ENCODE measurements at places on chromosomes 7 and 10.

GRCh38 chr10:16481052-16481728 is 40.5 kb downstream of the C1QL3 start:
- peaks cover 1% of the 10 kb centered on the region for H3K36me3 ChIP-seq
- no peaks in the 10 kb centered on the region for H3K27me3 ChIP-seq
- no peak overlapping the region for H3K27ac ChIP-seq

DNA sequence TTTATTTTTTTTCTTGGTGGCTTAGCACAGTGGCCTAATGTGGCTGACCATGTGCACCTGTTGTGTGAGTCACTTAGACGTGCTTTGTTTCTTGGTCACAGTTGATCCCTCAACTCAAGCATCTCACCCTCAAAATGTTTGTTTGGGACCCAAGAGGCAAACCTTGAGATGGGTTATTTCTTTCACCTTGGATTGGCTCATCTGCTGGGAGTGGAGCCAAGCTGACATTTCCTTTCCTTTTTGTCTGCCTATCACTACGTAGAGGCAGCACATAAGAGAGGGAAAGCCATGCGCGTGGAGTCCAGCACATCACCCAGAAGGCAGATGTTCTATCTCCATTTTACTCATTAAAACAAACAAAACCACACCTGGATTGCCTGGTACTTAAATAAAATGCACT is 6.4 kb upstream of the PRKCQ start:
- H3K4me1 ChIP-seq: no peaks in the 10 kb centered on the region
- H3K36me3 ChIP-seq: no peaks in the 10 kb centered on the region
- DNase-seq: no peak

DNA sequence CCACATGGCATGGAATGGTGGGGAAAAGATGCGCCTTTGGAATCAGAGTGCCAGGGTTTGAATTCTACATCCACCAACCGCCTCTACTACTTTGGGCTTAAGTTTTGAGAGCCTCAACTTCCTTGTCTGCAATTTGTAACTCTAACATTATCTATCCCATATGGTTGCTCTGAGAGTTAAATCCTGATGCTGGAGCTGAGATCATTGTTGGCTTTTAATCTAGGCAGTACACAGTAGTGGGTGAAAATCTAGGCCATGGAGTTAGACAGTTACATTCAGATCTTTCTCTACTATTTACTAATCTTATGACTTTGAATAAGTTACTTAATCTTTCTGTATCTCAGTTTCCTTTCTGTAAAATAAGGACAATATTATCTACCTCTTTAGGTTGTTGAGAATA is 149.7 kb upstream of the AOAH start:
- no peaks in the 10 kb centered on the region for H3K4me1 ChIP-seq
- H3K36me3 ChIP-seq: peaks cover 22% of the 10 kb centered on the region
- no peak overlapping the region for H3K4me3 ChIP-seq
- DNase-seq: no peak

- no peaks in the 10 kb centered on the region for H3K27me3 ChIP-seq
- no peak overlapping the region for H3K27ac ChIP-seq
- H3K4me1 ChIP-seq: peaks cover 6% of the 10 kb centered on the region
- DNase-seq: no peak
- no peak overlapping the region for H3K4me3 ChIP-seq
Measured at GRCh38 chr7:101116898-101117297, 10.0 kb upstream of the SERPINE1 start.

- H3K27me3 ChIP-seq: no peaks in the 10 kb centered on the region
- H3K27ac ChIP-seq: no peak overlapping the region
- no peaks in the 10 kb centered on the region for H3K36me3 ChIP-seq
- H3K4me1 ChIP-seq: no peaks in the 10 kb centered on the region
- DNase-seq: peak; percentile 65
Measured at GRCh38 chr7:98125759-98126158, 19.1 kb downstream of the LMTK2 start.

GRCh38 chr7:132518102-132518838 is 58.0 kb downstream of the PLXNA4 start:
- no peaks in the 10 kb centered on the region for H3K4me1 ChIP-seq
- no peaks in the 10 kb centered on the region for H3K36me3 ChIP-seq
- no peak overlapping the region for H3K27ac ChIP-seq
- no peak overlapping the region for H3K4me3 ChIP-seq
- no peaks in the 10 kb centered on the region for H3K27me3 ChIP-seq

- H3K27ac ChIP-seq: no peak overlapping the region
- no peaks in the 10 kb centered on the region for H3K36me3 ChIP-seq
- no peak for DNase-seq
- peaks cover 3% of the 10 kb centered on the region for H3K4me1 ChIP-seq
- no peak overlapping the region for H3K4me3 ChIP-seq
Measured at GRCh38 chr7:95509199-95509598, 23.5 kb downstream of the ASB4 start.

DNA sequence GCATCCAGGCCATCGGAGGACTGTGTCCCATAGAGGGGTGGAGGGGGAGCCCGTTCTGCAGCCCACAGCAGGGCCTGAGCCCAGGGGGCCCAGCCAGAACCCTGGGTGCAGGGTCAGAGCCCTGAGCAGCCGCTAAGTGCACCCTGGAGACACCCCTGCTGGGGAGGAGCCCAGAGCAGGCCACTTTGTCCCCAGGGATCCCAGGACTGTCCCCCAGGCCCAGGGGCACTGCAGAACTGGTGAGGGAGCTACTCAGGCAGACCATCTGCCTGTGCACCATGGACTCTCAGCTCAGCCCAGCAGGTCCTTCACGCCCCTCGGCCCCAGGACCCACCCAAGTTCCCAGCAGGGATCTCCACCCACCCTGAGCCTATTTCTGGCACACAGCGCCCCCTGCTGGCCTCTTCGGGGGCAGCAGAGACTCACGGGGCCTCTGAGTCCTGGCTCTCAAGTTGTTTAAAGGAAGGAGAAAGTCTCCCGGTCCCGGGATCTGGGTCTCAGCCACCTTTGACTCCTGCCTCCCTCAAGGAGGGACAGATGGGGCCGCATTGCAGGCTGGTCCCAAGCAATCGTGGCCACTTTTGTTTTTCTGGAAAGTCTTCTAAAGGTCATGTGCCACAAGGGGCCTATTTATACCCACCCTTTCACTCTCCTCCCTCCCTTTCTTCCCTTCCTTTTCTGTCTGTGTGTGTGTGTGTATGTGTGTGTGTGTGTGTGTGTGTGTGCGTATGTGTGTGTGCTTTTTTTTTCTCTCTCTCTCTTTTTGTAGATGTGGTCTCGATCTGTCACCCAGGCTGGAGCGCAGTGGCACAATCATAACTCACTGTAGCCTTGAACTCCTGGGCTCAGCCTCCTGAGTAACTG is 90.3 kb downstream of the MYL10 start:
- no peak overlapping the region for H3K4me3 ChIP-seq
- DNase-seq: no peak
- H3K4me1 ChIP-seq: peaks cover 4% of the 10 kb centered on the region
- peaks cover 13% of the 10 kb centered on the region for H3K27me3 ChIP-seq
- H3K36me3 ChIP-seq: no peaks in the 10 kb centered on the region

DNA sequence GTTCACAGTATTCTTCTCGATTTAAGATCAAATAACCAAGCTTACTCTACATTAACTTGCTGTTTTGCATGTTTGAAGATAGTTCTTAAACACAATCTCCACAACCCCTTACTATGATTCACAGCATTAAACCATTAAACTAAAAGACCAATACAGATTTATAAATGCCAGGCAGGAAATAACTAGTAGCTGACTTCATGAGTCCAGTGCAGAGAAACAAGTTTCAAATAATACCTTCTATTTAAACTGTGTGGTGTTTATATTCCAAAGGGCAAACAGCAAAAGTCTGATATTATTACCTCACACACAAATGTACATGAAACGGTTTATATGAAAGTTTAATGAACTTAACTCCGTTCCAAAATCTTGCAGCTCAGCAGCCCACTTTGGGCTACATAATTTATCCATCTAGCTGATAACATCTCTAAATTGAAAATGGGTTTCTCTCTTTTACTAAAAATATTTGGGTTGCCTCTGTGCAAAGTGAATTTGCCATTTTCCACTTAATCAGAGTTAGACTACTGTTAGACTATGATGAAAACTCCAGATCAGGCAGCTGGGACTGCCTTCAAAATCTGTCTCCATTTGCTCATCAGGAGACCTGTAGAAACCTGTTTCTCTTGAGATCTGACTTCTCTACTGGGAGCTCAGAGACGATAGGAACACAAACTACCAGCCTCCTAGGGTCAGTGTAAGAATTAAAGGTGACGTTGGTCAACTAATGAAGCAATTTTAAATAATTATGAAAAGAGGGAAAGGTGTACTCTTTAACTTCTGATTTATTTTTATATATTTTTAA is 287.3 kb downstream of the FZD1 start:
- no peak for DNase-seq
- H3K27me3 ChIP-seq: no peaks in the 10 kb centered on the region
- H3K4me1 ChIP-seq: no peaks in the 10 kb centered on the region
- no peaks in the 10 kb centered on the region for H3K36me3 ChIP-seq
- no peak overlapping the region for H3K27ac ChIP-seq

- H3K4me1 ChIP-seq: no peaks in the 10 kb centered on the region
- H3K27ac ChIP-seq: no peak overlapping the region
- H3K27me3 ChIP-seq: no peaks in the 10 kb centered on the region
- no peaks in the 10 kb centered on the region for H3K36me3 ChIP-seq
- no peak overlapping the region for H3K4me3 ChIP-seq
- no peak for DNase-seq
Measured at GRCh38 chr7:84256571-84256971, 62.0 kb upstream of the SEMA3A start.

DNA sequence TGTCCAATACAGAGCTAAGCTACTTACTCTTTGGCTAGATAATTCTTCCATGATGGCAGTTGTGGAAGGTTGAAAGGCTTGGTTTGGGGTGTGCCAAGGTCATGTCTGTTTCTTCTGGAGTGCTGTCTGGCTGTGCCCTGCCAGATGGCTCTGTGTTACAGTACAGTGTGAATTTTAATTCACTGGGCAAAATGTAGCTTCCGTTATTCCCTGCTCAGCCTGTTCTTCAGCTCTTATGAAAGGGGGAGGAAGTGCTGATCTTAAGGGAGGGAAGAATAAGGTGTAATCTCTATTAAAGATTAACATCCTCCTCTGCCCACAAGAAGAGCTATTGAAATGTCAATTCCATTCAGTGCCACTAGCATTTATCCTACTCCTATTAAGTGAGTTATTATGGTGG is 52.2 kb downstream of the SND1 start:
- H3K4me1 ChIP-seq: no peaks in the 10 kb centered on the region
- no peak overlapping the region for H3K4me3 ChIP-seq
- DNase-seq: no peak
- no peaks in the 10 kb centered on the region for H3K27me3 ChIP-seq
- H3K27ac ChIP-seq: no peak overlapping the region

DNA sequence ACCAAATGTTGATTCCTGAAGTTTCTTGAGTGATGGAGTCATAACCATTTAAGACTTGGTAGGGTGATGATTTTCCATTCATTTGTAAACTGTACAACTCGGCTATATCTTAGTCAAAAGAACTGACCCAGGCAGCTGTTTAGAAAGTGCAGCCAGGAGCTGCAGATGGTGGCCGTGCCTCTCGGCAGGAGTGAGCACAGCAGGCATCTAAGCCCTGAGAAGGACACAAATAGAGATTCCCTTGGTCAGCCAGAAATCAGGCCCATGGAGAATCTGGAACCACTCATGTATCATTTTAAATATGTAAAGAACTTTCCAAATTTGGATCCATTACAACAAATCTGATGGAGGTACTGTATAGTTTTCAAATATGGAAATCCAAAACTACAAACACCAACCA is 177.0 kb upstream of the AKR1E2 start:
- H3K4me1 ChIP-seq: peaks cover 22% of the 10 kb centered on the region
- no peaks in the 10 kb centered on the region for H3K36me3 ChIP-seq
- H3K27me3 ChIP-seq: no peaks in the 10 kb centered on the region
- no peak for DNase-seq

DNA sequence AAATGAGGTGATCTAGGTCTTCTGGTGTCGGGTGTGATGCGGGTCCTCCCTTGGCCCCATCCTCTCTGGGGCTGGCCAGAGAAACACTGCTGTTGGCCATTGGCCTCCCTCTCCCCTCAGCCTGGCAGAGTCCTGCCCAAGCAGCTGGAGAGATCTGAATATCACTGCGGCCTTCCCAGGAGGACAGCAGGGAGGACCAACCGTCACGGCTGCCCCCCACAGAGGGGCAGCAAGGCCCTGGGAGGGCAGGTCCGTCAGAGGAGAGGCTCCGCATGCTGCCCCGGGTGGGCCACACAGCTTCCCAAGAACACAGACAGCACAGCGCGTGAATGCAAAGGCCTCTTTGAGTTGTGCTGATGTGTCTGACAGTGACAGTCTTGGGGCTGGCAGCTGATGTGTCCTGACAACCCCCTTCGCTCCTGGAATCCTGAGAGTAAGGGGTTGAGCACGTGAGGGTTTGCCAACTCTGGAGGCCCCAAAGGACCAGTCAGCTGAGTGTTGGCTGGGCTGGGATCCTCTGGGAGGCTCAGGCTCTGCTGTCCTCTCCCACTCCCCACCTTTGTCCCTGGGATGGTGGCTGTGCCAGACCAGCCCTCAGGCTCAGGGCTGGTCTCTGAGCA is 132.5 kb upstream of the UNC5B start:
- no peaks in the 10 kb centered on the region for H3K27me3 ChIP-seq
- H3K36me3 ChIP-seq: no peaks in the 10 kb centered on the region
- H3K4me1 ChIP-seq: peaks cover 12% of the 10 kb centered on the region
- no peak overlapping the region for H3K4me3 ChIP-seq
- no peak overlapping the region for H3K27ac ChIP-seq

DNA sequence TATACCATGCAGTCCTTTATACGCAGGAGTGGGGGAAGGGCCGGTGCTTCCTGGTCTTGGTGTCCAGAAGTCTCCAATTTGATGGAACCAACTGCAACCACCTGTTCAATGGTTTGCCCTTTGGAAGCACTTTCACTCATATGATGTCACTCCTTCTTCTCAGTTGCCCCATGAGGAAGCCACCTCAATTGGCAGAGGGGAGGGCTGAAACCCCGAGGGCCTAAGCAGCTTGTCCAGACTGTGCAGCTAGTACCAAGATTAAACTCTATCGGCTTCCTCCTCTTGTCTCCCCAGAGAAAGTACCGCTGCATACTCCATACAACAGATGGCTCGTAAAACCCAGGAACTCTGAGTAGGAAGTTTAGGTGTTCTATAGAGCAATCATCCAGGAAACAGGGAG is 789.4 kb downstream of the TYW1 start:
- no peaks in the 10 kb centered on the region for H3K4me1 ChIP-seq
- H3K36me3 ChIP-seq: no peaks in the 10 kb centered on the region
- H3K4me3 ChIP-seq: no peak overlapping the region
- no peak for DNase-seq

DNA sequence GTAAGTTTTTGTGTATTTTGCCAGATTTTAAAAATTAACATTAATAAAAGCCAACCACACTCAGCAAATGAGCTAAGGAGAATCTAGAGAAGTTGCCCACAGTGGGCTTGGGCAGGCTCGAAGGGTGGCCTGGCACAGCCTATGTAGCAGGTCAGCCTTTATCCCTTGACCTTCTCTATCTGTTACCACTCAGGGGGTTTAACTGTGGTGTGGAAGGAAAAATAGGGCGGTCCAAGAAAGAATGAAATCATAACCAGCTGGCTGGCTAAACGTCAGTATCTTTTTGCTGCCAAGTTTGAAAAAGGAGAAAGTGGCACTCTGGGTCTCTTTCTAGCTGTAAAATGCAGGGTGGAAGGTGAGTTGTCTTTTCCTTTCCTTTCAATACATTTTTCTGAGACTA is 130.3 kb upstream of the ASAH2 start:
- H3K27ac ChIP-seq: no peak overlapping the region
- DNase-seq: no peak
- no peaks in the 10 kb centered on the region for H3K36me3 ChIP-seq

- H3K27ac ChIP-seq: no peak overlapping the region
- peaks cover 14% of the 10 kb centered on the region for H3K27me3 ChIP-seq
- H3K36me3 ChIP-seq: no peaks in the 10 kb centered on the region
- no peaks in the 10 kb centered on the region for H3K4me1 ChIP-seq
- no peak for DNase-seq
Measured at GRCh38 chr10:47337310-47337709, 10.9 kb upstream of the RBP3 start.

GRCh38 chr10:97117372-97117771 is 68.4 kb downstream of the SLIT1 start:
- no peak overlapping the region for H3K4me3 ChIP-seq
- peaks cover 29% of the 10 kb centered on the region for H3K27me3 ChIP-seq
- DNase-seq: no peak
